ENCODE measurements at places on chromosomes 3 and 15.

DNA sequence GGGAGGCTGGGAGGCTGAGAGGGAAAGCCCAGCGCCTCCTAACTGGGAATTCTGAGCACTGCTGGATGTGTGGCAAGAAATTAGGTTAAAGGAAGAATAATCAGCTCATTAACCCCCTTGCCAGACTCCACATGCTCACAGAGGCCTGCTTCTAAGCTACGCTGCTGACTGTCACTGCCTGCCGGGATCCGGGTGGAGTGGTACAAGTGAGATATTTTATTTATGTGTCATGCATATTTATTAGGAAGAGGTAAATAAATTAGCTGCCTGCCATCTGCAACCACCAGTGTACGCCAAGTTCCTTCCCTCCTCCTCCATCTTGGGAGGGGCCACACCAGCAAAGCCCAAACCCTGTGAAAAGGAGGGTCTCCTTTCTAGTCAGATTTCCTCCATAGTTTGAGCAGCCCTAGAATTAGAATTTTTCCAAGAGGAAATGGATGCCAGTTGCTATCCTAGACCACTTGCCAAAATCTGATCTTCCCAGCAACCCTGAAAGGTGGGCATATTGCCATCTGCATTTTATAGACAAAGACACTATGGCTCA, 43.5 kb upstream of the GRIP2 start:
- DNase-seq, result no peak

GRCh38 chr3:28840976-28841376, 439.9 kb upstream of the RBMS3 start:
- DNase-seq, result no peak

GRCh38 chr3:137174514-137174913, 216.7 kb downstream of the IL20RB start:
- no peak for DNase-seq

- no peak for DNase-seq
Measured at GRCh38 chr3:71244826-71245488, 338.6 kb downstream of the FOXP1 start.

- DNase-seq, result no peak
Measured at GRCh38 chr3:161600173-161600572, 103.6 kb downstream of the OTOL1 start.

- DNase-seq, result no peak
Measured at GRCh38 chr15:73233623-73234022, 135.1 kb downstream of the HCN4 start.

GRCh38 chr3:141851411-141851810, 25.0 kb upstream of the ATP1B3 start:
- no peak for DNase-seq

DNA sequence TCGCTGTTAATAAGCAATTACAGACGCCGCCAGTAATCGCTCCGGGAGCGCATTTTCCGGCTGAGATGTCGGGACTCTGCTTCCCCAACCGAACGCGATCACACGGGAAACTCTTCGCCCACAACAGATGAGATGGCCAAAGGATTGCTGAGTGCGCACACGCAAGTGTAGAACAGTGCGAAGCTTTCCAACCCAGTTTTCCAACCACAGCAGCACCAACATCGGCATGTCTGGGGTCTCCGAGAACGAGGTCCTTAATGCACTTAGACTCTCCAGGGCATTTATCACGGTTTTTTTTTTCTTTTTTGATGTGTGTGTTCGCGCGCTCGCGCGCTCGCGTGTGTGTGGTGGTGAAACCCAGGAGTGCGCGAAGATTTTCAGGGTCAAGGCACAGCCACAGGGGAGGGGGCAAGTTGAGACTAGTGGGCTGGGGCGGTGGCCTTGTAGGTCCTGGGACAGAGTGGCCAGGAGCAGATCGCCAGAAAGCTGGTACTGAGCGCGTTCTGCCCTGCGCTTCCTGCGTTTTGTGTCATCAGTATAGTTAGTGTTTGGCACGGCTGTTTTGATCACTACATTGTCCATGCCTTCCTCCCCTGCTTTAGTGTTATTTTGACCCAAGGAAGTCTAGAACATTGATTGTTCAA, 1.8 kb upstream of the EOMES start:
- no peak for DNase-seq

DNA sequence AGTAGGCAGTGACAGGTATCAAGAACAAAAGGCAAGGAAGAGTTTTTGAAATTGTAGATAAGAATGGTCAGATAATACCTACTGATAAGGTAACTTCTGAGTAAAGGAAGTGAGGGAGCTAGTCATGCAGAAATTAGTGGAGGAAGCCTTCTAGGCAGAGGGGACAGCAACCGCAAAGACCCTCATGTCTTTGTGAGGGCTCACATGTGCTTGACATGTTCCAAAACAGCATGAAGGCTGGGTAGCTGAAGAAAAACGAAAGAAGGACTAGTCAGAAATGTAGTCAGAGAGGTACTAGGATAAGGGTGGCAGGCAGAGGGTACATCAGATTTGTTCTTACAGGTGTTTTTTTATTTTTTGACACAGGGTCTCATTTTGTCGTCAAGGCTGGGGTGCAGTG, 5.3 kb downstream of the SIN3A start:
- no peak for DNase-seq

- no peak for DNase-seq
Measured at GRCh38 chr3:40211579-40211978, 97.9 kb upstream of the EIF1B start.

DNA sequence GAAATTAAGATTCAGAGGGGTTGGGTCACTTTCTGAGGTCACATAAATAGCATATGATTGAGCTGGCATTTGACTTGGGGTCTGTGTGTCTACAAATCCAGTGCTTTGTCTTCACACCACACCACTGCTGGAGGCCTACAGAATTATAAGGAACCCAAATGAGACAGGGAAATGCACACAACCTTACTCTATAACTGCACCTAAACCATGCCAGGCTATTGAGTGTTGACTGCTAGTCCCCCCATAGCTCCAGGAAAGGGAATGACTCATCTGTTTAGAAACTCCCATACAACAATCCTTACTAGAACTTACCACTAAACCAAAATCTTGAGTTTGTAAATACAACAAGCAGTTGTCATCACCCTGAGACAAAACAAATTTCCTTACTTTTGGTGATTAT, 16.9 kb upstream of the TSC22D2 start:
- DNase-seq, result no peak

GRCh38 chr3:139281096-139281495, 62.7 kb upstream of the MRPS22 start:
- no peak for DNase-seq

DNA sequence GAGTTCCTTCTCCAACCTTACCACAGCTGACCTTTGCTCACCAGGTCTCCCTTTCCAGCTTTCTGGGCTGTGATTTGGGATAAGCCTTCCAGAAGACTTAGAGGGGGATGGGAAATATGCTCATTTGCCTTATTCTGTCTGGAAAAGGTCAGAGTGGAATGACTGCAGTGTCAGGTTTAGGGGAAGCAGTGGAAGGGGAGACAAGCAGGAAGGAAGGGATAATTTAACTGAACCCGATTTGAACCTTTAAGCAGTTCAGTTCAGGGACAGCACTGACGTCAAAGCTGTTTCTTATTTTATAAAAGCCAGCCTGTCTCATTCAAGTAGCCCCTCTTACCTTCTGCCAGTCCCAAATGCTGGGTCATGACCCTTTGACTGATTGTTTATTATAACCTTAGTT, 418.4 kb upstream of the RARB start:
- DNase-seq, result no peak

DNA sequence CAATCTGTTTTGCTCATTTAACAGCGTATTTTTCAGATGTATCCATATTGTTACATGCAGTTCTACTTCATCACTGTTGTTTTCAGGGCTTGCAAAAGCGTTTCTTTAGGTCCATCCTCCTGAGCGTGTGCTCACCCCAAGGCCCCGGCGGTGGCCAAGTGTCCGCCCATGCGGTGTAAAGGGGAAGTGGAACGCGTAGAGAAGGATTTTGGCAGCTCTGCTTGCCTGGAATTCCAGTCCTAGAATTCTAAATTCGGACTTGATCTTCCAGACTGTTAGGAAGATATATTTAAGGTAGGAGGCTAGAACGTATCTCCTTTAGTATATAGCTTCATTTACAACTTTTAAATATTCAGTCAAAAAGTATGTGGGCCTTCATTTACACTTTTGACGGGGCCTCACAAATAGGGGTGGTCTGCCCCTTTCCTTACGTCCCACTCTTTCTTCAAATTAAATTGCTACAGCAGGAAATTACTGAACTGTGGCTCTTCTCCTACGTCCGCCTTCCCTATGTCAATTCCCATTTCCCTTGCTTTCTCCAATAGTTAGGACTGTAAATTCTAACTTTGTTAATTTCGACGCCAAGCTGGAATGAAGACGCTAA, 609 bp upstream of the TBC1D23 start:
- DNase-seq, result no peak

GRCh38 chr3:31614162-31614921, 81.6 kb downstream of the STT3B start:
- no peak for DNase-seq

- no peak for DNase-seq
Measured at GRCh38 chr3:45244356-45244755, 18.3 kb upstream of the TMEM158 start.

Measured in AML-193 (cell line).